Cortex of kidney (tissue), 1 donor: ENCODE measurements at places on chromosomes 5 and 9.

GRCh38 chr9:69172895-69173294 is 1.2 kb upstream of the TJP2 start:
- DNase-seq = no peak

GRCh38 chr9:110623462-110624025 is 44.0 kb upstream of the SVEP1 start:
- no peak for DNase-seq

DNA sequence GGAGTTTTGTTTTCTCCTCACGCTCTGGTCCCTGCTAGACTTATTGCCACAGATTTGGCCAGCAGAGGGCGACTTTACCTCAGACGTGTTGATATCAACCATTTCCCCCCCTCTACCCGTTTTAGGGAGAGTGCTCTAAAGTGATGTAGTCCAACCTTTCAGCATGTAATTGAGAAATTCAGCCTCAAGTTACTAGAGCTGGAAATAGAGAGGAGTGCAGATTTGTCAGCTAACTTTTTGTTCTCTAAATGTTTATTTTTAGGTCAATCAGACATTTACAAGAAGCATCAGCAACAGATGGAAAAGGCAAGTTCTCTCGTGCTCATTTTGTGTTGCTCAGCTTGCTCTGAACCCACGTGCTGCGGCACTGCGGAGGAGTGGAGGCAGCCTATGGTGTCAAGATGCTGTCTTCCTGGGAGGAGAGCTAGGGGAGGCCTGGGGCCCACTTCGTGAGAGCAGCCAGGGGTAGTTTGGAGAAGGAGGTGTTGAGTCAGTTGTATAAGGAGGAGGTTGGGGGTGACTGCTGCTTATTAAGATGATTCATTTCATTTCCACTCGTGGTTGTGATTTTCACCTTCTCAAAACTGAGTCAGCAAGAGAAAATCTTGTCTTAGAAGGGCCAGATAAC is 53.6 kb downstream of the GPR107 start:
- no peak for DNase-seq

GRCh38 chr5:134512661-134512999 is 12.8 kb upstream of the JADE2 start:
- DNase-seq = no peak

GRCh38 chr9:136517950-136518349 is 27.9 kb downstream of the NOTCH1 start:
- no peak for DNase-seq

DNA sequence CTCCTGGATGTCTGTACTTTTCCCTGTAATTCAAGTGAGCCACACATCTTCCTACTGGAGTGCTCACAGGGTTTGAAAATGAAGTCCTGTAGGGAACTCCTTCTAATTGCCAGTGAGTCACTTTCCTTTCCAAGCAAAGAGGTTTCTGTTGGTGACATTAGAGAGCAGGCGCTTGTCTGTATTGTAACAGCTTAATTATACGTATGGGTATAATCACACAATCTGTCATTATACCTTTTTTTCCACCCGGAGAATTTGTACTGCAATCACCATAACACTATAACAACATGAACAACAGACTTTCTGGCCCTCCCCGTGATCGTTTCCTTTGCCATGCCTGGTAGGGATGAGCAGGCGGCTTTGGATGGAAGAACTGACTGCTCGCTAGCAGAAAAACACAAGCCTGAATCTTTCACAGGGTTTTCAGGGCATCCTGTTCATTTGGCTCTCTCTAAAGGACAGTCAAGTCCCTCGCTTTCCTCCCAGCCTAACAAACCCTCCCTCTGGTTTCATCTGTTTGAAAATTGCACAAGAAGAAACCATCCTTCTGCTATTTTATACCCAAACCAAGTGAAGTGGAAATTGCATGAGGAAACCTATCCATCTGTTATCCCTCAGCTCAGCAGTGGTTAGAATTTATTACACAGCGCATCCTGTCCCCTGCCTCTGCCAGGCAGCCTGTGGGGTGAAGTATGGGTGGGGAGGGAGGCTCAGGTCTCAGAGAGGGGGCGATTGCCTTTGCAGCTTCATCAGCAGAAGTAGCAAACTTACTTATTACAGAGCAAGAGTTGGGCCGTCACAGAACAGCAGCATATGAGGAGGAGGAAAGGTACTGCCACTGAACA is 307.0 kb upstream of the TLE4 start:
- DNase-seq = no peak

- DNase-seq = no peak
These were observed 53.8 kb upstream of the PAPPA start for GRCh38 chr9:116099821-116100220.

- DNase-seq = no peak
These were observed 21.2 kb downstream of the TRIM14 start for GRCh38 chr9:98097836-98098235.

GRCh38 chr9:21989440-21990189 is 4.6 kb downstream of the CDKN2A start:
- DNase-seq = no peak

DNA sequence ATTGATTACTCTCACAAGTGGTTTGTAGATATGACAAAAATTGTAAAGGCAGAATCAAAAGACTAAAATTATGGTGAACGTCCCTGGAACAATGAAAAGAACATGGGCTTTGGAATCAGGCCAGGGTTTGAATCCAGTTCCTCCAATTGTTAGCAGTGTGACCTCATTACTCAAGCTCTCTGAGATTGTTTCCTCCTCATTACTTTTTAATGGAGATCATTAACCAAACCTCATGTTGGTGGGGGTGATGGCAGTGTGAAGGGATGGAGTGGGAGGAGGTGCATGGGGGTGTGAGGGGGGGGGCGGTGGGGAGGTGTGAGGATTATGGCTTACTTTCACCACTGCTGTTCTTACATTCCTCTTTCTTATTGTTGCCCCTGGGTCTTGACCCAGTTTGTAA is 44.1 kb upstream of the FOXE1 start:
- no peak for DNase-seq

DNA sequence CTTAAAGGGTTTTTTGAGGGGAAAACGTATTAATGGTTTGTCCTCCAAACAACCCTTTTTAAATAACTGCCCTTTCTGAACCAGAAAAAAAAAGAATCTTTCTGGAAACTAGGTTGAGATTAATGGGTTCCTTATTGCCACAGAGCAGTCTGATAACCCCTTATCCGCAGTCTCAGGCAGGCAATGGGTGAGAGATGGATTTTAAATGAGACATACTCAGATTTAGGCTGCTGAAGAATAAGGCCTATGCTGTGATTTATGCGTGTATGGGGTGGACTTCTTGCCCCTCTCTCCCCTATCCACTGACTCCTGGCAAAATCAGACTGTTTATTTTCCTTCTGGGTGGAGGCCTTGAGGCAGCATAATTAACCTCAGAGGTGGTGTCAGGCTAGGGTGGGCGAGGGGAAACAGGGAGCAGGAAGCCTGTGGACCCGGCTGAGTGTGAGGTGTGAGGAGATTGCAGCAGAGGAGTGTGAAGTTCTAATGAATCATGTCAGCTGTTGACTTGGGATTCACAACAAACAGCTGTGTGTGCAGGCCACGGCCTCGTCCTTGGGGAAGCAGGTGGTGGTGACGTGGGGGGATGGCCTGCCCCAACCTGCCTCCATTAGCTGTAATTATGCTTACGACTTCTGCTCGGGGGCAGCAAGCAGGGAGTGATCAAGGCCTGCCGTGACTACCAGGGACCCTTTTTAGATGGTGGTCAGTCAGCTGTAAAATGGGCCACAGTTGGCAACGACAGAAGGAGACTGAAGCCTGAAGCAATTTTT is 196.4 kb downstream of the SEMA6A start:
- no peak for DNase-seq

DNA sequence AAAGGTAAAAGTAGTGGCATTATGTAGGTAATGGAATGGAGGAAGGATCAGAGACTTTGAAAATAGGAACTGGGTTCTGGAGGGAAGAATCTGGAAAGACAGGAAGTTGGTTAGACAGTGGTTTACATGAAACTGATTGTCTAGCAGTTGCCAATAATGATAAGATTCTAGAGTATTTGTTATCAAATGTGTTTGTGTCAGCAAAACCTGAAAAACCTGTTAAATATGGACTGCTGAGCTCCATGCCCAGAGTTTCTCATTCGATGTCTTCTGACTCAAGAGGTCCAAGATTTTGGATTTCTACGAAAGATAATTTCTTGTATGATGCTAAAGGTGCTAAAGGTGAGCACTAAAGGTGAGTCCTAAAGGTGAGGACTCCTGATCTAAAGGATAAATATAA is 515.0 kb upstream of the TUSC1 start:
- DNase-seq = no peak

DNA sequence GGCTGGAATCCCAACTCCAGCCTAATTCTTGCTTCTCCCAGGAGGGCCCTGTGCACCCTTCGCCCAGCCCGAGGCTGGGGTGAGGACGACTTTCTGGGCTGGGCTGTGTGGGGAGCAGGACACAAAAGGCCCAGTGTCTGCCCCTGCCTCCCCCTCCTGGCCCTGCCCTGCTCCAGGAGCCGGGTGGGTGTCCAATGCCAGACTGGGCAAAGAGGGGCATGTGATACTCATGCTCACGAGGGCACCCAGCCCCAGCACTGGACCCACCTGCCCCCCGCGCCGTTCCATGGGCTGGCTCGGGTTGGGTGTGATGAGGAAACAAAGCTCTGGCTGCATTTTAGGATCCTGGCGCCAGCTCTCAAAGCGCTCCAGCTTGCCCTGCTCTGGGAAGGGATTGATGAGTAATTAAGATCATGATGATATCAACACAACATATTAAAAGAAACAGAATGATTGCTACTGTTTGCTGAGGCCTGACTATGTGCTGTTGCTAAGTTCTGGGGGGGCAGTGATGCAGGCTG is 30.7 kb downstream of the LHX2 start:
- no peak for DNase-seq

- no peak for DNase-seq
These were observed 86.0 kb downstream of the KDM4C start for GRCh38 chr9:6843742-6844141.

DNA sequence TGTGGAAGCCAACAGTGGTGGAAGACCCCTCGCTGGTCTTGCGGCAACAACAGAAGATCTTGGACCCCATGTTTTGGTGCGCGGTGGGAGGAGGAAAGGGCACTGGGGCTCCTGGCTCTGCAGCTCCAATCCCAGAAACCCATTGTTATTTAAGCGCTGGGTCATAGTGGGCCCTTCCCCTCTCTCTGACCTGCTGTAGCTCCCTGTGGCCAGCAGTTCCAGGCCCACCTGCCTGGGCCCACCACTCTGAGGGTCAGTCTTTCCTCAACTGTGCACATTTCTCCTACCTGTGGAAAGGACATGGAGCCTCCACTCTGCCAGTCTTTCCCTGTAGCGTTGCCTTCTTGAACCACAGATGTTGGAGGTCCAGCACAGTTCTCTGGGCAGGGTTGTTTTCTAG is at the start of gene TEX53:
TSS of gene TEX53 (minus strand) at position 101 of the 400 bp plus-strand sequence. CDS start at position 70, 31 bp downstream.
- no peak for DNase-seq
